ENCODE measurements at places on chromosomes 2 and 18. TPM values are rescaled to one million over a fixed set of nuclear protein-coding genes. Genes with fewer than 3 reads are reported as not detected.
A peak's percentile ranks its signal among the peaks of the same experiment; 100 is the strongest.

The IGFBP5 gene
- polyA plus RNA-seq = 4,154 TPM

The DSG1 gene
- not detected for polyA plus RNA-seq

The MGAT4A gene
- polyA plus RNA-seq = not detected

The TMEM169 gene
- polyA plus RNA-seq = 0.35 TPM

The DES gene
- polyA plus RNA-seq = 19.8 TPM

The SNORC gene
- polyA plus RNA-seq = 0.48 TPM

The ACSL3 gene
- 88.9 TPM for polyA plus RNA-seq

The MPHOSPH10 gene
- polyA plus RNA-seq = 23.3 TPM

The NMUR1 gene
- not detected for polyA plus RNA-seq

The ADCY3 gene
- polyA plus RNA-seq = 41.1 TPM

The SPR gene
- 17.5 TPM for polyA plus RNA-seq

The DYNAP gene
- polyA plus RNA-seq = not detected

DNA sequence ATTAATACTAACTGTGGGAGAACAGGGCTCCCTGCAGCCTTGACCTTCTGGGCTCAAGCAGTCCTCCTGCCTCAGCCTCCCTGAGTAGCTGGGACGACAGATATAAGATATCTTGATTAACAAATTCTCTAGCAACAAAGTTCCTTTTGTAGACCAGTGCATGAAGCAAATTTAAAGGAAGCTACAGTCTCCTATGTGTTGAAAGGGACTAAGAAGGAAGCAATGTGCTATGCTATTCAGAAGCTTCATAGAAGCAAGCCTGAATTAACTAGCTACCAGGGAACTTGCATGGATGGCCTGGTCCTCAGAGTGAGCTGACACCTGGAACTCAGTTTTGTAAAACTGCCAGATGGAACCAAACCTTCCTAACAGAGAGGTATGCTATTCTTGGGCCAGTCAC, 33.2 kb downstream of the RAPH1 start:
- no peak for DNase-seq

- no peak for DNase-seq
These were observed 21.4 kb upstream of the RUFY4 start for GRCh38 chr2:218047536-218048225.

DNA sequence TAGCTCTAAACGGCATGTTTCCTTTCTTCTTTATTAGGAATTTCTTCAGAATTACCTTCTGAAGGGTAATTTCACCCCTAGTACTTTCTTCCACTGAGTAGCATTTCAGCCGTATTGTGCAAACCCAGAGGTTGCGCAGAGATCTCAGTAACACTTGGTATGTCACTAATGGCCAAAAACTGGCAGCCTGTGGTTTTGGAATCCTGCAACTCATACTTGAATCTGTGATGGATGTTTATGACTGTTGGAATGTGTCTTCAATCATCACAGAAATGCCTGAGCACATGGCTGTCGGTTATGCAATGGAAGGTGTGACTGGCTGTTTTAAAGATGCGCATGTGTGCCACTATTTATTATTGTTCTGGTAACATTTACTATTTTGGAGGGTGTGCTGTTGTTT, 100.0 kb downstream of the COLEC12 start:
- peak; percentile 73 for DNase-seq

DNA sequence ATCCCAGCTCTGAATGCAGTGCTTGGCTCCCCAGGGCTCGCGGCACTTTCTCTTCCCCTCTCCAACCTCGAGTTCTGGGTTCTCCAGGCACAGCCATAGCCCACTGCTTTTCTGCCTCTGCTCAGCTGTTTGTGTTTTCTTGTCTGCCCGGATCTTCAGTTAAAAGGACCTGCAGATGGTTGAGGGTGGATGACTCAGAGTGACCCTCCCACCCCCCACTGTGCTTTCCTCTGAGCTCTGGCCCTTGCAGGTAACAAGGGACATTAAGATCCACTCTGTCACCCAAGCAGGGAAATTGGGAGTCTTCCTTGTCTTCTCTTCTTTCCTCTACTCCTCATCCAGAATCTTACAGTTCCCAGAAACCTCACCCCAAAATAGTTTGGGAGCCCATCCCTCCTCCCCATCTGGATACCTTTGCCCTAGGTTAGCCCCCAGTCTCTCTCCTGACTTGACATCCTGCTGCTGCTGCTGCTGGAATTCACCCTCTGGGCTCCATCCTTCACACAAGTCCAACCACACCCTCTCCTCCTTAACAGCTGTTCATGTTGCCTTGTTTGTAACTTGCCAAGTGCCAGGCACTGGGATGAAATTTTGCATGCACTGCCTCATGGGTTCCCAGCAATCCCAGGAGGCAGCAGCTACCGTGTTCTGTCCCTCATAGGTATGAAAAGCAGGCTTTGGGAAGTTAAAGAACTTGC, 157.9 kb upstream of the TTC39C start:
- no peak for DNase-seq

DNA sequence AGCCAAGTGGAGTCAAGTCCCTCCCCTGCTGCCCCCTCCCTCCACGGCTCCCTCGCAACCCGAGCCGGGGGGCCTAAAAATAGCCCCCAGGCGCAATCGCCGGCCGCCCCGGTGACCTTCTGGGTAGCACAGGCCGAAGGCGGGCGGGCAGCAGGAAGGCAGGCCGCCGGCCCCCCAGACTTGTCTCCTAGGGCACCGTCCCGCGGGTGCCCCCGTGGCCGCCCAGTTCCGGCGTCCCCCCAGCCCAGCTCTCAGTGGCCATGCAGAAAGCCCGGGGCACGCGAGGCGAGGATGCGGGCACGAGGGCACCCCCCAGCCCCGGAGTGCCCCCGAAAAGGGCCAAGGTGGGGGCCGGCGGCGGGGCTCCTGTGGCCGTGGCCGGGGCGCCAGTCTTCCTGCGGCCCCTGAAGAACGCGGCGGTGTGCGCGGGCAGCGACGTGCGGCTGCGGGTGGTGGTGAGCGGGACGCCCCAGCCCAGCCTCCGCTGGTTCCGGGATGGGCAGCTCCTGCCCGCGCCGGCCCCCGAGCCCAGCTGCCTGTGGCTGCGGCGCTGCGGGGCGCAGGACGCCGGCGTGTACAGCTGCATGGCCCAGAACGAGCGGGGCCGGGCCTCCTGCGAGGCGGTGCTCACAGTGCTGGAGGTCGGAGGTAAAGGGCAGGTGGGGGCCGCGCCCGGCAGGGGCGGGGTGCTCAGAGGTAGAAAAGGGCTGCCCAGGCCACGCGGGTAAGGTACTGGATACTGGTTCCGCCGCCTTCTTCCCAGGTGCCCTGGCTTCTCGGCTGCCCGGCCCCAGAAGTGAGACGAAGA, at the start of gene SPEG:
Gene SPEG (plus strand): TSS at position 126 of the 808 bp plus-strand sequence. CDS start 135 bp downstream, at position 261.
- DNase-seq = no peak

- DNase-seq = no peak
These were observed 109.9 kb upstream of the CTDP1 start for GRCh38 chr18:79569720-79570119.

GRCh38 chr2:127011231-127011661, 95.7 kb downstream of the BIN1 start:
- DNase-seq = no peak

DNA sequence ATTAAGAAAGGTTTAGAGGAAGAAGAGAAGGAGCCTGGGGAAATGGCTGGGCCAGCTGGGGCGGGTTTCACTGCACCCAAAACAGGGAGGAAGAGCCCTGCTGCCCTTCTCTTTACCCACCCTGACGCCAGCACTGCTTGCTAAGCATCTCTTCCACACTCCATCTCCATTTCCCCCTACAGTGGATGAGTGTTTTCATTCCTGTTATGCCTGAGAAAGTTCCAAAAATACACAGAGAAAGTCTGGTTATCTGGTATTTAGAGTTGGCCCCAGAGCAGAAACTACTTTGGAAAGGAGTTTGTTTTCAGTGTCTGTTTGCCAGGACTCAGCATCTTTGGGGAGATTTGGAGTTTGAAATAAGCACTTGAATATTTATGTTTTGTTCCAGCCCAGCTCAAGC, 451.0 kb downstream of the SLC4A3 start:
- no peak for DNase-seq

- DNase-seq = no peak
These were observed 374.3 kb downstream of the SOCS6 start for GRCh38 chr18:70663141-70663540.

DNA sequence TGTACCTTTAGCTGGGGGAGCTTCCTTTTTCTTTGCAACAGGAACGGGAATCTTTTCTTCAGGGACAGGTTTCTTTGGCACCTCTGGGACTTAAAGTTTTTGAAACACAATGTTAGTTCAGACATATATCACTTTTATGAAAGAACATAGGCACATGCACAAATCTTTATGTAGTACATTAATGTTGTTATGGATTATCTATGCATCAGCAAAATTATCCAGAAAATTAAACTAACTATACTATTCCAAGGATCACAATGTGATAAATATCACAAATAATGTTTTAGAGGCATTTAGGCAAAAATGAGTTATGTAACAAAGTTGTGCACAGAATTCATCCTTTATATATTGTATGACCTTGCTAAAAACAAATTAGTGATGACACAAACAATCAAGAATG, 117.4 kb downstream of the TTN start:
- no peak for DNase-seq

DNA sequence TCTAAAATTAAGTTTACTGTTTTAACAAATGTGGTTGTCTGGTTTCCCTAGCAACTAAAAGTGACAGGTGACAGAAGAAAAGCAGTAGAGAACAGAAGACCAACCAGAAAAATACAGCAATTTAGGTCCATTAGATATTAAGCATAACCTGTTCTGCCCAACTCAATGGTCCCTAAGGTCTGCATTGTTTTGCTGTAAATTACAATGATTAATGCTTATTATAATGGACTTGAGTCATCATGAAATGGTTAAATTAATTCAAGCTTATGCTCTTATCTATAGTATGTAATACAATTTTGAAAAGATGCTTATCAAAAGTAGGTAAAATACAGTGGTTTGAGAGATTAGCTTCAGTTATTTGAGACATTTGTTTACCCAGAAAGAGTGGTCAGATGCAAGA, 378.0 kb downstream of the GRB14 start:
- DNase-seq = no peak

GRCh38 chr18:43405097-43405496, 127.8 kb upstream of the SYT4 start:
- DNase-seq = no peak

- no peak for DNase-seq
These were observed 33.4 kb upstream of the POMC start for GRCh38 chr2:25201794-25202193.

GRCh38 chr2:213317929-213318328, 33.7 kb downstream of the SPAG16 start:
- DNase-seq = peak; percentile 11

- DNase-seq = no peak
These were observed 121.4 kb upstream of the MGAT5 start for GRCh38 chr2:134132490-134132857.

DNA sequence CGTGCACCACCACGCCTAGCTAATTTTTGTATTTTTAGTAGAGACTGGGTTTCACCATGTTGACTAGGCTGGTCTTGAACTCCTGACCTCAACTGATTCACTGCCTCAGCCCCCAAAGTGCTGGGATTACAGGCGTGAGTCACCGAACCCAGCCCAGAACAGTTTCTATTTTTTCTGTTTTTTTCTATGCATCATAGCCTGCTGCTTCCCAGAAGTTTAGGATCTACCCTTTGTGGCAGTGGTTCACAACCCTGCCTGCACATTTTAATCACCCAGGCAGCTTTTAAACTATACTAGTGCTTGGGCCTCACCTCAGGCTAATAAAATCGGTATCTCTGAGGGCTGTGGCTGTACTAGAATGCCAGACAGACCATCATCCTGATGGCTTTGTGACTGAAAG, 39.7 kb upstream of the SOCS6 start:
- no peak for DNase-seq

- no peak for DNase-seq
These were observed 111.6 kb upstream of the DNMT3A start for GRCh38 chr2:25453199-25453905.

DNA sequence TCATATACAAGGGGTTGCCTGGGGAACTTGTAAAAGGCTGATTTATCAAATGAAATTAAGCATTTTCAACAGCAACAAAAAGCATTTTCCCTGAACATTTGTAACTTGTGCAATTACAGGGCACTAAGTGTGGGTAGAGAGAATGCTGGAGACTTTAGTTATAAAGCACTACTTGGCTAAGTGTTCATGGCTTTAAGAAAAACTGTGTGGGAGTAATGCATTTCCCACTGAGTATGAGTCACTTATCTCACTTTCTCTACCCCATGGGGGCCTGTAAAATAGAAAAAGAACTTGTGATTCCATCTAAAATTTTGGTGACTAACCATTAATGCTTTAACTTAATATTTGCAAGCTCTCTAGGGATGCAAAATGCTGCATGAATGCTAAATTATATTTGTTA, 193.4 kb downstream of the CCDC102B start:
- DNase-seq = no peak

DNA sequence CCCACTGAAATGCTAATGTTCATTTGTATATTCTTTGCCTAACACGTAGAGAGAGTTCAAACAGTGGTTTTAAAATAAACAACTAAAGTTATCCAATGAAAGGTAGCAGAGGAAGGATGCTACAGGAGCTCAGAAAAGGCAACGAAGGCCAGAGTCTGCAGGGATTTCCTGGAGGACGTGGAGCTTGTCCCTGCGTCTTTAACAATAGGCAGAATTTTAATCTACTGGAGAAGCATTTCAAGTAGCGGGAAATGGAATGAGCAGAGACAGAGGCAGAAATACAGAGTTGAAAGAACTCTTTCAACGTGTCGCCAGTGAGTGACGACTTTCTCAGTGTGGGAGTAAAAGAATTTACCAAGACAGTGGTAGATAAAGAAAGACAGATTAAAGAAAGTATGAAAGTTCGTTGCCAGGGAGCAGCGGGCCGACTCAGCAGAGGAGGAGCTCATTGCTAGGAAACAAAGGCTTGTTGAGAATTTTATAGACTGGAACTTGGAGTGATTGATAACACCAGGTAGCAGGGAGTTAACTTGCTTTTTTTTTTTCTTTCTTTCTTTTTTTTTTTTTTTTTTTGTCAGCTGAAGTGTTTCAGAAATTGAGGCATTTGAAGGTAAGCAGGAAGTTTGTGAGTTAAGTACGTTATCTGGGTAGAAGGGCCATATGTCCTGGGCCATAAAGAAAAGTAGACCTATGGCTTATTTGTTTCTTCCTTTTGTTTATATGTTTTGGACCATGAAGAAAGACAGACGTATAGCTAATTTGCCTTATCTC, 625 bp upstream of the NBAS start:
- DNase-seq = no peak

DNA sequence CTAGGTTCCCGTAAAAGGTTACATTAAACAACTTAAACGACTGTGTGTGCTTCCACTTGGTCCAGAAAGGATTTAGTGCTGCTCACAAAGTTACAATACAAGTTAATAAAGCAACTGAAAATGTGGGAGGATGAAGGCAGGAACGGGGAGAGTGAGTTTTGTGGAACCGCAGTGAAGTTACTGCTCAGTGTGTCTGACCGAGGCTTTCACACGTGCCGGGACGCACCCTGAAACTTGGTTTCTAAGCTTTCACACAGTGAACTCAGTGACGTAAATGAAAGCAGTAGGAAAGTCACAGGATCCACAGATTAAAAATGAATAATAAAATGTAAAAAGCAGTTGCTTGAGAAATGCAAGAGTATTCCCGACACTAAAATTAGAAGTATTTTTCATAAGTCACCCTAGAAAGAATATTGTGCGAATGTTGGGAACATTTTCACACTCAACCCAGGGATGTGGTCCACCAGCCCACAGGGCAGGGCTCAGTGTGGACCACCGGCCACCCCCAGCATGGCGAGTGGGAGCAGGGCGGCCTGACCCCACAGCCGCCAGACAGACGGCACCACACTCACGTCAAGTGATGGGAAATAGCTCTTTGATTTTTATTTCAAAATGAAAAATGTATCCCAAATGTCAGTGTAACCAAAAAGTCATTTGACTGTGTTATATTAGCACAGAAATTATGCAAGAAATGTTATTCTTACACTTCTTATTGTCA, 32.6 kb upstream of the CHMP1B start:
- DNase-seq = no peak
